Retinal pigment epithelial cell (primary cell): ENCODE measurements at places on chromosomes 3 and 15.
A peak's percentile ranks its signal among the peaks of the same experiment; 100 is the strongest.

DNA sequence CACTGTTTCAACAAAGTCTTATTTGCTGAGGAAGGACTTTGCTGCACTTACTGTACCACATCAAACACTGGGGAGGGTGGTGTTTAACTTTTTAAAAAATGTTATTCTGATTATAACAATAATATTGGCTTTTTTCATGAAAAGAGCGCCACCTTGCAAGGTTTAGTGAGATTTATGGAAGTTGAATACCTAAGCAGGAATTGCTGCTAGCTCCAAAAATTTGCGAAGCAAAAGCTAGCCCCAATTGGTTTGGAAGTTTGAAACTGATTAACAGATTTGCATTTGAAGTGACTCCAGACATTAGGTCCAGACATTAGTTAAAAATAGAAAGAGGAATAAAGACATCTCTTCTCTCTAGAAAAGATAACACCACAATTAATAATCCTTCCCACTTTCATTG, 6.7 kb downstream of the ZIC1 start:
- DNase-seq, result no peak

DNA sequence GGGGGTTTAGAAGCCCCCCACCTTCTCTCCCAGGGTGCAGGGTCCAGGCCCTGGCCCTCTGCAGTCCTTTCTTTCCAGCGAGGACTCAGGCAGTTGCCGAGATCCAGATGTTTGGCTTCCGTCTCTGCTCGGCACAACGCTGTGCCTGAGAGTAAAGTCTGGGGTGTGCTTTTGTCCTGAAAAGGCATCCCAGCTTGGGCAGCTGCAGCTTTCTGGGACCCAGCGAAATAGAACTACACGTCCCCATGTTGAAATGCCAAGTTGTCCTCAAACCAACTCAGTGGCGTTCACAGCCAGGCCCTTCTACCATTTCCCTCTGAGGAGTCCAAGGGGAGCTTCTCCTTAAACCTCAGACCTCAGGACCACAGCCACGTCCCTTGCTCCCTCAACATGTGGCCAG, 23.1 kb downstream of the FGD5 start:
- DNase-seq, result no peak

GRCh38 chr15:78991476-78991875, 46.6 kb upstream of the CTSH start:
- no peak for DNase-seq

DNA sequence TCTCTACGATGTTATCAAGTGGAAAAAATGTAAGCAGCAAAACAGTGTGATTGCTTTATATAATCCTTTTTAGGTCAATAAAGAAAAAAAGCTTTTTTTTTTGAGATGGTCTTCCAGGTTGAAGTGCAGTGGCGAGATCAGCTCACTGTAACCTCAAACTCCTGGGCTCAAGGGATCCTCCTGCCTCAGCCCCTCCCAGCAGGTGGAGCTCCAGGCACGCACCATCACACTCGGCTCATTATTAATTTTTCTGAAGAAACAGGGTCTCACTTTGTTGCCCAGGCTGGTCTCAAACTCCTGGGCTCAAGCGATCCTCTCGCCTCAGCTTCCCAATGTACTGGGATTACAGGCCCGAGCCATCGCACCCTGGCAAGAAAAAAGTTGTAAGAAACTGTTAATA, 17.3 kb downstream of the RNF168 start:
- no peak for DNase-seq

DNA sequence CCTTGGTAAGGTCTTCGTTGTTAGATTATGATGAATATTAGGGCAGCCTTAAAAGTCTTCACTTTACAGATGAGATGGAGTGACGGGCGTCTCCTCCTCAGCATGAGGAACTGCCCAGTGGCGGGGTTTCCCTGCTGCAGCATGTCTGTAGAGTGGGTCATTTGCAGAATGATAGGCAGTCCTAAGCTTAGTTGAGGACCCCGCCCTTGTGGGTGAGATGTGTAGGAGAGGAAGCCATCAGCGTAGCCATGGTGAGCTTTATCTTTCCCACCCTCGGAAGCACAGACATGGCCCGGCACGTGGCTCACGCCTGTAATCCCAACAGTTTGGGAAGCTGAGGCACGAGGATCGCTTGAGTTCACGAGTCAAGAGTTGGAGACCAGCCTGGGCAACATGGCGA, 877 bp downstream of the NIT2 start:
- no peak for DNase-seq

- no peak for DNase-seq
Observed at GRCh38 chr3:138361561-138361971, 13.2 kb downstream of the MRAS start.

DNA sequence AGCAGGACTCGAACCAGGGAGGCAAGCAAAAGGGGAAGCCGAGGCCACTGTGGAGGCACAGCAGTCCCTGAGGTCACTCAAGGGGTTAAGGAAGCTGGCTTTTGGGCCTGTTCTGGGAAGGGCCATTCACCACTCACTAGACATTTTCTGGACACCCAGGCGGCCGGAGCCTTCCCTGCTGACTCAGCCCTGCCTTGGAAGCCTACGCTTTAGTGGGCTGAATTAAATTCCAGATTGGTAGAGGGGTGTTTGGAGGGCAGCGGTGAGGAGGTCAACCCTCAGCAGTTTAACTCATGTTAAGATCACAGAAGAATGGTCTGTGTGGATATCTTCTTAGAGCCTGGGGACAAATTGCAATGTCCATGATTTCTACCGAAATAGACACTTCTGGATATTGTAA, 152.8 kb downstream of the GABRG3 start:
- DNase-seq, result no peak

GRCh38 chr3:177528306-177529070, 331.2 kb upstream of the TBL1XR1 start:
- DNase-seq, result no peak

DNA sequence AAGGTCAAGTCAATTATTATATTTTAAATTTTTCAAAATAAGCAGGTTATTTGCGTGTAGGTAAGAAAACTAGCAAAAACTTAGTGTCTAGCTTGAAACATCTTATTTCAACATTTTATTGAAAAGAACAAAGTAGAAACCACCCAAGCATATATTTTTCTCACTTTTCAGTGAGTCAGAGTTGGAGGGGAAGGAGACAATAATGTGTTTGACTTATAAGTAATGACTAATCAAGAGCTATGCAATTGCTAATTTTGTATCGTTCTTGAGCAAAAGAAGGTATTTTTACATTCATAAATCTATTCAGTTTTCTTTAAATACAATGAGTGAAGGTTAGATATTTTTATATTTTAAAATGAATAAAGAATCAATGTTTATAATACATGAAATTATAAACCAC, 54.4 kb upstream of the P2RY1 start:
- no peak for DNase-seq

- DNase-seq, result no peak
Observed at GRCh38 chr15:31101262-31102038, at the start of gene TRPM1. Gene TRPM1 (minus strand): TSS chr15:31101725. CDS start chr15:31081355, 20,370 bp downstream.

DNA sequence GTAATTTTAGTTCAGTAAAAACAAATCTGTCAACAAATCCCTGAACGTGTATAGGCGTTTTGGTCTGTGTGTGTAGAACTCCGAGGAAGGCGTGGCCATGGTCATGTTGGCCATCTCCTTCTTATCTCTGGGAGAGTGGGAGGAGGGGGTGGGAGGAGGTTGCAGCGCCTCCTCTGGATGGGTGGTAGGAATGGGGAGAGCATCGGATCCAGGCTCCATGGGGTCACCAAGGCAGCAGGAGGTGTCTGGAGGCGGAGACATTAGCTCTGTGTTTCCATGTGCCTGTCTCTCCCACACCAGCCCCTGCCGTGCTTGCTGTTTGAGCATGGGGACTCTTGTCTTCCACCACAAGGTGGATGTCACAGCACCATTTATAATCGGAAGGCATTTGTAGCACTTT, 34.5 kb upstream of the TRPM1 start:
- DNase-seq, result no peak

GRCh38 chr3:129610276-129610675, 3.8 kb upstream of the PLXND1 start:
- no peak for DNase-seq

GRCh38 chr3:148528024-148528423, 169.7 kb upstream of the AGTR1 start:
- peak; percentile 14 for DNase-seq

DNA sequence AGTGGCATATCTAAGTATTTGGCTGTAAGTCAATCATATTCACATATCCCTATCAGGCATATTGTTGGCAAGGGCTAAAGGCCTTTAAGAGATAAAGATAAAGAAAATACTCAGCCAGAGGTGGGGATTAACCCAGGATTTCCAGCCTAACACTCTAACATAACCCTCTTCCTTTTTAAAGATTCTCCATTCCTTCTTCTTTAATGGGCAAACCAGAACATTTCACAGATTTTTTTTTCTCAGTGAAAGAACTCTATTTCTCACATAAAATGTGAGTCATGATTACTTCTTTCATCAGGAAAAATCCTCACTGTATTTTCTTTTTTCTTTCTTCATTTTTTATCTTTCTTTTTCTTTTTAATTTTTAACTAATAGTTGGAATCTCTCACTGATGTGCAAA, 200.4 kb downstream of the NR1D2 start:
- no peak for DNase-seq
